ENCODE measurements at places on chromosomes 11 and 22.
A peak's percentile ranks its signal among the peaks of the same experiment; 100 is the strongest.

DNA sequence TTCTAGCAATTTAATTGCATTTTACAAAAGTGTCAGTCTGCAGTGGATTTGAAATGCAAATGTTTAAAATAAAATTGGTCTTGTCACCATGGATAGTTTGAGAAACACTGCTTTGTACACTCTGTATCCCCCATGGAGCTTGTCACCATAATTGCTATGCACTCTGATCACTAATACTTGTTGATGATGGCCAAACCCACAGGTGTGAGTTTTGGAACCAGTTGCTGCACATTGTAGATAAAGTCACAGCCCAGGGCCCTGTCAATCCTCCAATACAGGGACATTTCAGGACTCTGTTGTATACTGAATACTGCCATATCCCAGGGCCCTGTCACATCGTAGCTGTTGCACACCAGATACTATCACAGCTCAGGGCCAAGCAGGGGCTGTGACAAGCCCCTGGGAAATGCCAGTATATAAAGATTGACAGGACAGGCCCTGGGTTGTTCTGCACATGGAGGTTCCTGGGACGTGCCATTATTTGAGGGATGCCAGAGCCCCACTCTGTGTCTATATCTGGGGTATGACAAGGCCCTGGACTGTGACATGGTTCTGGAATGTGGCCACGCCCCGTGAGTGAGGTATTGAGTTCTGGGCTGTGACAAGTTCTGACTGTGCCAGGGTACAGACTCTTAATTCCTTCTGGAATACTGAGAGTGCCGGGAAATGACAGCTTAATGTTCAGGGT is 27.9 kb upstream of the SMPD1 start:
- DNase-seq = no peak

GRCh38 chr11:11345099-11345498 is 8.0 kb downstream of the CSNK2A3 start:
- no peak for DNase-seq

DNA sequence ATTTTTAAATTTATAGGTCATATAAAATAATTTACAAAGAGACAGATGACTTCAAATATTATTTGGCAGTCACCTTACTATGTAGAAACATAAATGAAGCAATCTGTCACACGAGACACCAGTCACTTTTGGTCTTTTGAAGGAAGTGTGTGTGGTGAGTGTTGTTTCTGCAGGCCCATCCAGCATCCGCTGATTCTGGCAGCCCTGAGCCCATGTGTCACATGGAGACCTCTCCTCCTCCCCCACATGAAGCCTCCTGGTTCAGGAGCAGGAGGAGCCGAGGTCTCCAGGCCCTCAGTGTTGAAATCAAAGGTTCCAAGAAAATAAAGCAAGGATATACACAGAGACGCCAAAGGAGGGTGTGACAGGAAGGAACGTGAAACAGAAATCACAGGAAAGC is 60.1 kb downstream of the ARFGAP3 start:
- DNase-seq = no peak

DNA sequence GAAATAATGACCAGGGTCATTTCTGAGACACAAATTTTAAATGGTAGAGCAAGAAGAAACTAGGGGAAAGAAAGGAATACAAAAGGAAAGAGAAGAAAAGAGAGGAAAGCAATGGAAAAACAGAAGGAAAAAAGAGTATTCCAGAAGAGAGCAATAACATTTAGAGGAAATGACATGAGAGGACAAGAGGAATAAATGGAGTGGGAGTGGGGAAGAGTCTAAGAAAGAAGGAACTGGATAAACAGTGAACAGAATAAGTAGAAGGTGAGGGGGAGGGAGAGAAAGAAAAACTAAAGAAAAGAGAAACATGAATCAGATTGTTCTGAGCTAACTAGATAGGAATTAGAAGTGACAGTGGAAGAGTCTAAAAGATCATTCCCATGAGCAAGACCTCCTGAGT is 28.4 kb downstream of the PRDM10 start:
- DNase-seq = no peak

DNA sequence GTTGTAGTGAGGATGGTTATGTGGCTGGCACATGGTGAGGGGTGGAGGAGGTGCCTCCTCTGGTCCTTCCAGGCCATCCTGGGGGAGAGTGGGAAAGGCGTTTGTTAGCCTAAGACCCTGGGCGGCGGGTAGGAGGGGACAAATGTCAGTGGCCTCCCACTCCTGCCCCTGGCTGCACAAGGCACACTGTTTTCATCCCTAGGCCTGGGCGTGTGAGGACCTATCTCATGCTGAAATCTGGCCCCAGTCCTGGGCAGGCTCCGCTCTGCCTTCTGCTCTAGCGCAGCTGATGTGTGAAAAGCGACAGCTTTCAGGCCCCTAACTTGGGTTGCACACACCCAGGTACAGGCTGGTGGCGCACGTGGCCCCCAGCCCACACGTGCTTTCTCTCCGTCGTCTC is 32.1 kb downstream of the DAGLA start:
- no peak for DNase-seq

GRCh38 chr11:13883042-13883441 is 79.5 kb upstream of the SPON1 start:
- DNase-seq = no peak

- no peak for DNase-seq
Observed at GRCh38 chr11:13128354-13128753, 119.2 kb downstream of the RASSF10 start.

DNA sequence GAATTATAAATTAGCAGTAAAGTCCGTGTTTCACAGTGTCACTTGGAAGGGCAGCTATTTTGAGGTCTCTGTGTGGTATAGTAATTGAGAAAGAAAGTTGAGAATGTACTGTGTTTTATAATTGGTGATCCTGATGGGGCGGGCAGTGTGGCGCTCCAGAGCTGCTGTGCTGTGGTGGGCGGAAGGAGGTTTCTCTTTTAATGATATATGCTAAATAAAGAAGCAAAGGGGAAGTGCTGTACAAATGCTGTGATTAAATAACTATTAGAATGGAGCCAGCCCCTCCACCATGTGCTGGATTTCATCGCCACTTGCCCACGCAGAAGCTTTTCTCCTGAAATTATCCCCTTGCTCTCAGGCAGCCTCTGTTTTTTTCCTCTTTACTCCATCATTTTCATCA is 24.6 kb downstream of the ATXN10 start:
- no peak for DNase-seq

DNA sequence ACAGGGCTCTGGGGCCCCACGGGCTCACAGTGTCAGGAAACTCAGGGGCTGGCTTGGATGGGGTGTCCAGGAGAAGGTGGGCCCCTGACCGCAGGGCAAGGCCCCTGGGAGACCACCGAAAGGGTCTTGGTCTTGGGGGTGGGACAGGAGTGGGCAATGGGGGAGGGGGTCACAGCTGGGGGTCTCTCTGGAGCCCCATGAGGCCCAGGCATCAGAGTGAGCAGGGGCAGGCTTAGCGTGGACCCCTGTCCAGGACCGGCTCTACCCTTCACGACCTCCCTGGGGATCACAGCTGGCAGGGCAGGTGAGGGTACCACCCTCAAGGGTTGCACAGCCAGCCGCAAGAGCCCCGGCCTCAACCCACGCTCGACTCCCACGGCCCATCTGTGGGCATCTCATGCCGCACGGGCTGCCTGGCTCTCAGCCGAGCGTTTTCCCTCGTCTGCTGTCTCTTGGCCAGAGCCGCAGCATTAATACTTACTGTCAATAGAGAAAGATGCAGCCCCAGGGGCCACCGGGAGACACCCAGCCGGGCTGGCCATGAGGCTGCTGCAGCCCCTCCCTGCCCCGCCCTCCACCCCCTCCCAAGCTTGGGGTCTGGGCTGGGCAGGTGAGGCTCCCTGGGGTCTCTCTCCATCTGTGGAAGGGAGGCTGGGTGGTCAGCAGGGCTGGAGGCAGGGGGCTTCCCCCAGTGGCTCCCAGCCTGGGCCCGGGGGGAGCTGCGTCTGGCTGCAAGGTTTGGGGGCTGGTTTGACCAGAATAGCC is 662 bp downstream of the MUC5B start:
- no peak for DNase-seq

GRCh38 chr11:10990160-10990559 is 132.3 kb upstream of the ZBED5 start:
- DNase-seq = no peak

- no peak for DNase-seq
Observed at GRCh38 chr11:68403424-68403823, 57.1 kb upstream of the PPP6R3 start.

DNA sequence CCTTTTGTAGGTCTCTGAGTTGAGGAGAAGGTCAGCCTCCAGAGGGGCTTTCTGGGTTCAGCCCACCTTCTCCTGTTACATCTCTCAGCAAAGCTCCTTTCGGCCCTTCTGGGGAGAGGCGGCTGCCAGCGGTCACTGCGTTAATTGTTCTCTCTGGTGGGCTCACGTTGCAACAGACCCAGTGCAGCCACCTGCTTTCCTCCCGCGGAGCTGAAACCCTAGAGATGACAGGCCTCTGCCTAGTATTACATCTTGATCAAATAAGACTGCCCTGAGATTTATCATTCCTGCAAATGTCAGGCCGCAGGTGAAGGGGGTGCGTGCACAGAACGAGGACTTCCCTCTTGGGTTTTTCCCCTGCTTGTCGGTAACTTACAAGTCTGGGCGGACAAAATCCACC is 43.2 kb upstream of the CREB3L1 start:
- no peak for DNase-seq

- DNase-seq = no peak
Observed at GRCh38 chr11:35804451-35805040, 139.3 kb upstream of the LDLRAD3 start.

GRCh38 chr11:12674571-12674935 is 332 bp downstream of the TEAD1 start:
- DNase-seq = no peak

DNA sequence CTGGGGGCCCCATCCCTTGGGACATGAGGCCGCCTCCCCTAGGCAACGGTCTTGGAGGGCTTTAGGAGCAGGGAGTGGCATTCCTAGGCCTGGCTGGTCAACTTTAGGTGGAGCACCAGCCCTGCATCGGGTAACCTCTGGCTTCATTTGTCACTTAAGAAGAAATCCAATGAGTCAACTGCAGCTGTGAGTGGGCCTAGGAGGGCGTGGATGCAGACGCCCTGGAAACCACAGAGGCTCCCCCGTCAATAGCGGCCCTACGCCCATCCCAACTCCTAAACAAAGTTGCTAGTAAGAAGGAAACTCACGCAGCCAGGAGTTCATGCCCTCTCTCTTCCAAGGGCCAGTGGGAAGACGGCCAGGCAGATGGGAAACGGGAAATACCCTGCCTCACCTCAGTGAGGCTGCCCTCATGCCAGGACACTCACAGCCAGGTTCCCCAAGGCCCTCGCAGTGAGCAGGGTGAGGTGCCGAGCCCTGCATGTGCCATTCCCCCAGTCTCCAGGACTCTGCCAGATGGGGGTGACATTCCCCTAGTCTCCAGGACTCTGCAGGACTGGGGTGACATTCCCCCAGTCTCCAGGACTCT is 20.8 kb downstream of the BID start:
- no peak for DNase-seq

- DNase-seq = peak; percentile 41
Observed at GRCh38 chr11:68038718-68039525, at the start of gene TCIRG1. Gene TCIRG1 (plus strand): TSS chr11:68039025. CDS start chr11:68041272, 2,247 bp downstream.

DNA sequence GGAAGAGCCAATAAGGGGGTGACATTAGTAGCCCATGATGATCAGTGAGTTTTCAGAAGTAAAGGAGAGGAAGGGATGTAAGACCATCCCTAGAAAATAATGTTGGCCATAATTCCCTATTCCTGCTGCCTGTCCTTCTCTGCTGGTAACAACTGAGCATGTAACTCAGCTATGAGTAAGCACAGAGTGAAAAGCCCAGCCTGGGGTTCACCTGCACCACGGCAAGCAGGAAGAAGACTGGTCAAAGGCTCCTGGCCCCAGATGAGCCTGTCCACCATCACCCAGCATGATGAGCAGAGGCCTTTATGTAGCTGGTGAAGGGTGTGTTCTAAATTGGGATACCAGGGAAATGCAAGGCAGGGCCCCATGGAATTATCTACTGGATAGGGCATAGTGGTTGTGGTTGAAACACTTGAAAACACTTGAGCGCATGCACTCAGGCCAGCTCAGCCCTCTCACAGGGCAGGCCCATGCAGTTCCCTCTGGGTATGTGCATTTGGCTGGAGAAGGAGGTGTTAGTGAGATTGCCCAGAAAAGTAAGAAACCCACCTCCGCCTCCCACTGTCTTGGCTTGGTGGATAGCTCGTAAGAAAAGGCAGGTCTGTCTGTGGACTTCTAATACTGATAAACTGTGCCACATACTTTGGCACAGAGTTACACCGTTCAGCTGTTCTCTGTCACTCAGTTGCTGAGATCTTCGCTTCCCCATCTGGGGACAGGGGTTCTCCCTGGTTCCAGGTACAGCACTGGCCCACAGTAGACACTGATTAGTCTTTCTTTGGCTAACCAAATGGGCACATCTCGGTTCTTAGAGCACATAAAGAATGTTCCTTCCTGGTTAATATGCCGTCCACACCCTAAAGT is 86.8 kb downstream of the AMOTL1 start:
- DNase-seq = no peak

- DNase-seq = no peak
Observed at GRCh38 chr11:33620423-33621171, 80.0 kb downstream of the C11orf91 start.

- no peak for DNase-seq
Observed at GRCh38 chr11:2489083-2489482, 44.3 kb downstream of the KCNQ1 start.

DNA sequence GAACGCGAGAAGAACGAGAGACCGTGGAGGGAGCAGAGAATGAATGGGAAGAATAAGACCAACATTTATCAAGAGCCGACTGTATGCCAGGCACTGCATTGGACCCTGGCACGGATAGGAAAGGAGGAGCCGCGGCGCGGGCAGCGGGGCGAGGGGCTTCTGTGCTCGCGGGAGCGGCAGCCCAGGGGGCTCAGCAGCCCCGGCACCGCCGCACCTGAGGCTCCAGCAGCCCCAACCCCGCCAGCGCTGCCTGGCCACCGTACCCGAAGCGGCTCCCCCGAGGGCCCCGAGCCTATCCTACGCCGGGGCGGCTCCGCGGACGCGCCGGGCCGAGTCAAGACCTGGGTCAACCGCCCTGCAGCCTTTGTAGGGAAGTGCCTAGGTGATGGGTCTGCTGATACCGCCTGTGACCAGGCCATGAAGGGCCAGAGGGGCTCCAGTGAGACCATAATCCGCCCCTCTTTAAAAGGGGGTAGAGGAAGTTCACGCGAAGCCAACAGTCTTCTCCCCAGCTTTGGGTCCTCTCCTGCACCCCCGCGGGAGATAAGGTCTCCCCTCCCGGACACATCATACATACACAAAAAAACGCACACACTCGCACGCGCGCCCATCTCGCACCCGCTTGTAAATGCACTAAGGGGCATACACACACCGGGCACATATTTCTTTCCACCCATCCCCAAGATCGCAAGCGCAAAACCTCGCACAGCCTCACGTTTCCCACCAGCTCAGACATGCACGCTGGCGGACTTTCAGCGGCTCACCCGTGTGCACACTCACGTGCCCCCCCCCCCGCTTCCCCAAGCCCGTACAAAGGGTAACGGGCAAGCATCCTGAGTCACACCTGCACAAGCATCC is 935 bp upstream of the RTN4RL2 start:
- DNase-seq = no peak

GRCh38 chr11:60251485-60252212 is 8.7 kb upstream of the MS4A4E start:
- no peak for DNase-seq

- DNase-seq = no peak
Observed at GRCh38 chr11:111510311-111510710, 1.9 kb downstream of the BTG4 start.

Data from effector memory CD4-positive, alpha-beta T cell (primary cell).